Calu3 (cell line): ENCODE measurements at places on chromosomes 11 and 22. TPM values are rescaled to one million over a fixed set of nuclear protein-coding genes. Genes with fewer than 3 reads are reported as not detected.

DNA sequence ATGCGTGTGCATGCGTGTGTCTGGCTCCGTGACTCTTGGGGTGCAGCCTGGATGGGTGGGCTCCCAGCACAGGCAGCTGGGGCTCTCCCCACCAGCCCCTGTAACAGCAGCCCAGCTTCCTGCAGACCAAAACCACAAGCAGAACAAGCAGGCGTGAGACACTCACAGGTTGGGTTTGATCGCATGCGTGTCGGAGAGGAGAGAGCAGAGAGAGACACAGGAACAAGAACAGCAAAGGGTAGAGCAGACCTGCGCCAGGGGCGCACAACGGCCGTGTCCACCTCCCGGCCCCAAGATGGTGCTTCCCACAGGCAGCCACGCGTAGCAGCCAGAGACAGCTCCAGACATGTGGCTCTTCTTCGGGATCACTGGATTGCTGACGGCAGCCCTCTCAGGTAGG is at the start of gene CD6:
Gene CD6, plus strand, starts transcription at position 161 of the 400 bp plus-strand sequence. Its CDS starts 186 bp downstream, at position 347.
- no peak for DNase-seq

GRCh38 chr11:15707971-15708370 is 593.2 kb downstream of the INSC start:
- DNase-seq: peak; percentile 50

- DNase-seq: no peak
Observed at GRCh38 chr22:36301851-36302250, 48.9 kb downstream of the APOL1 start.

- no peak for DNase-seq
Observed at GRCh38 chr11:86442827-86443226, 68.1 kb downstream of the CCDC81 start.

DNA sequence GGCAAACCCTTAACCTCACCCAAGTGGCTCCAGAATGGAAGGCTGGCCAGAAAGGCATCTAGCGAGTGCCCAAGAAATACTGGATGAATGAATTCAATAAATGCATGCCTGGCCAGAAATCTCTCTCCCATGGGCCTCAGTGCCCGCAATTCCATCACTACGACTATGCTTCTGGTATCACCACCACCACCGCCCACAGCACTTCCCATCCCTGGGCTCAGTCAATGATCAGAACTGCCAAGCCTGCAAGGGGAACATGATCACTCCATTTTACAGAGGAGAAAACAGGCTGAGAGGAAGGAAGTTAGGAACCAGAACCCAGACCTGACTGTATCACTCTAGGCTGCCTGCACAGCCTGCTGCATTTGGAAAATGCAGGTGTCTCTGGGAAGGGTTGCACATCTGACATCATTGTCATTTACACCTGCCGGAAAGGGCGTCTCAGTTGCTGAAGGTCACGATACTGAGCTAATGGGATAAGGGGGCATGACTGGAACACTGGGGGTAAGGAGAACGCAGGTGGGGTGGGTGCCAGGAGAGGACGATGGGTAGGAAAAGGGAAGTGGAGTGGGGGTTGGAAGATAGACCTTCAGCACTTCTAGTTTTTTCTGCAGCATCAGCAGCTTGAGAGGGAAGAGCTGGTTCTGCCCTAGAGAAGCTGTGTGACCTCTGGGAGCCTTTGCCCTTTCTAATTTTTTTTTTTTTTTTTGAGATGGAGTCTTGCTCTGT is 3.2 kb downstream of the GPR152 start:
- DNase-seq: no peak

DNA sequence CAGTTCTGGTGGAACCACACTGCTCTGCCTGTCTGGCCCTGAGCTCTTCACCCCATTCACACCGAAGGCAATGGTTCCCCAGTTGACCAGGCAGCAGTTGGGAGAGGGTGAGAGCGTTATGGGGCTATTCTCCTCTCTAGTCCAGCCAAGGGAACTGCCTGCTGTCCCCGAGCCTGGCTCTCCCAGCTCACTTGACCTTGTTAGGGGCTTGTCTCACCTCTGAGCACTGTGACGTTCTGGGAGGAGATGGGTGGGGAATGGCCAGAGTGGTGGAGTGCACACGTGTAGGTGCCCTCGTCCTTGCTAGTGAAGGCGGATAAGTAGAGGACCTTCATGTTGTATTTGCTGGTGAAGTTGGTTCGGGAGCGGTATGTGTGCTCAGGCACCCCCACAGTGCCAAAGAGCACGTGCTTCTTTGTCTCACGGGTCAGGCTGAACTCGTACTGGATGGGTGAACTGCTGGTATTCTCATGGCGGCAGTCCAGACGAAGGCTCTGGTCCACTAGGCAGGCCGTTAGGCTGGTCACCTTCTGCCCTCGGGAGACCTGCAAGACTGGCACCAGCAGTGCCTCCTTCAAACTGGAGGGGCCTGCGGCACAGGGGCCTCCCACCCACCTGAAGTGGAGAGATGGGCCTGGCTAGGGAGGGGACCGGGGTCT is 3.0 kb downstream of the THY1 start:
- no peak for DNase-seq

DNA sequence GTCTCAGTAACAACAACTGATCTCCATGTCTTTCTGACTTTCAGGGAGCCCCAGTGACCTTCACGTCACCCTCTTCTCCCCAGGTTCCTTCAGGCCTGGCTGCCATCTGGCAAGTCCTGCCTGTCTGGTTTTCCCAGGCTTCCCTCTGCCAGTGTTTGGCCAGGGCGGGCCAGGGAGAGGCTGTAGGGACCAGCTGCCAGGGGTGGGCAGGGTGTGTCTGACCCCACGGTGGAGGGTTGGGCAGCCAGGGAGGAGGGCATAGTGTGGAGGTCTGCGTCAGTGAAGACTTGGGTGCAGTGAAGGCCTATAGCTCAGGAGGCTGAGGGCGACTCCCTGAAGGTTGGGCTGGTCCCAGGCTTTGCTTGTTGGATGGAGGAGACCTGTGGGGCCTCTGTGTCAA is 11.9 kb upstream of the MRGPRX2 start:
- DNase-seq: peak; percentile 25

- DNase-seq: no peak
Observed at GRCh38 chr22:27407369-27407985, 394.1 kb downstream of the MN1 start.

DNA sequence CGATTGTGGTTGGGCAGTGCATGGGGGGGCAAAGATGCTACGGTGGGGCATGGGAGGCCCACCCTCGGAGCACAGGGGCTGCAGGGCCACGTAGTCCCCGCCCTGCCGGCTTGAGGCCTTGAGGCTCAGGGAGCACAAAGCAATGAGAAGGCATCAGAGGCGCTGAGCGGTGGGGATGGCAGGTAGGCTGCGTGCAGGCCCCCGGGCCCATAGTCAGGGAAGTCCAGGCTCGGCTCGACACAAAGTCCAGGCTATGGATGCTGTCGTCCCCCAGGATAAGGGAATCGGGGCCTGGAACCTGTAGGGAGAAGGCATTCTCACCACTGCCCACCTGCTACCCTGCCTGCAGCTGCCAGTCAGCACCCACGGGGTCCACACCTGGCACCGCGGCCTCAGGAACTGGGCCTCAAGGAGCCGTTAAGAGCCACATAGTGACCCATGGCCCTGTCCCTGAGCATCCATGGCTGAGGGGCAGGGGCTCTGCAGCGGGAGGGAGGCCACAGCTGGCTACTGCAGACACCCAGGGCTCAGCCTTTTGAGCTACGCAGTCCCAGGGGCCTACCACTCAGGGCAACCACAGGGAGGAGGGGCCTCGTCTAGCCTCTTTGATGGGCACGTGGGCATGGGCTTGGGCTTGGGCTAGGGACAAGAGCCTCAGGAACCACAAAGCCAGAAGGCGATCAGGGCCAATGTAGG is 179.7 kb downstream of the IGLL1 start:
- DNase-seq: no peak

GRCh38 chr22:48926643-48927042 is 901.0 kb downstream of the BRD1 start:
- no peak for DNase-seq

DNA sequence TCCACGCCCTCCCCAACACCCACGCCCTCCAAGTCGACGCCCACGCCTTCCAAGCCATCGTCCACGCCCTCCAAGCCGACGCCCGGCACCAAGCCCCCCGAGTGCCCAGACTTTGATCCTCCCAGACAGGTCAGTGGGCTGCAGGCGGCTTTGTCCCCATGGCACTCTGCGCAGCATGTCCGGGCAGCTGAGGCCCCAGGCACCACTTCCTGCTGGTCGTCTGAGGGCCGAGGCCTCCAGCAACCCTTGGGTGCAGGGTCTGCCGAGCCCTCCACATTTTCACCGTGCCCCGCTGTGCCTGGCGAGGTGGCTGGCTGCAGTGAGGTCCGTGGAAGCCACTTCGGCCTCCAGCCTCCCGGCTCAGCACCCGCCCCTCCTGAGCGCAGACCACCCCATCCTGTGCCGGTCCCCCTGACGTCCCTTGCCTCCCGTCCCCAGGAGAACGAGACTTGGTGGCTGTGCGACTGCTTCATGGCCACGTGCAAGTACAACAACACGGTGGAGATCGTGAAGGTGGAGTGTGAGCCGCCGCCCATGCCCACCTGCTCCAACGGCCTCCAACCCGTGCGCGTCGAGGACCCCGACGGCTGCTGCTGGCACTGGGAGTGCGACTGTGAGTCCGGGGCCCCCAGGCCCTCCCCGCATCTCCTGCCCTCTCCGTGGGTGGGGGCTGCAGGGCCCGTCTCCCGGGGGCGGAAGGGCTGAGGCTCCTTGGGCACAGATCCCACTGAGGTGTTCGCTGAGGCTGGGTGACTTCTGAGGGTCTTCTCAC is 26.8 kb downstream of the MUC2 start:
- no peak for DNase-seq

- no peak for DNase-seq
Observed at GRCh38 chr11:75320046-75320618, 31.3 kb downstream of the ARRB1 start.

GRCh38 chr11:122209619-122210366 is 93.8 kb upstream of the BLID start:
- no peak for DNase-seq

- DNase-seq: no peak
Observed at GRCh38 chr11:23284631-23285030, 424.4 kb upstream of the CCDC179 start.

GRCh38 chr11:122068141-122068540 is 47.9 kb downstream of the BLID start:
- no peak for DNase-seq

DNA sequence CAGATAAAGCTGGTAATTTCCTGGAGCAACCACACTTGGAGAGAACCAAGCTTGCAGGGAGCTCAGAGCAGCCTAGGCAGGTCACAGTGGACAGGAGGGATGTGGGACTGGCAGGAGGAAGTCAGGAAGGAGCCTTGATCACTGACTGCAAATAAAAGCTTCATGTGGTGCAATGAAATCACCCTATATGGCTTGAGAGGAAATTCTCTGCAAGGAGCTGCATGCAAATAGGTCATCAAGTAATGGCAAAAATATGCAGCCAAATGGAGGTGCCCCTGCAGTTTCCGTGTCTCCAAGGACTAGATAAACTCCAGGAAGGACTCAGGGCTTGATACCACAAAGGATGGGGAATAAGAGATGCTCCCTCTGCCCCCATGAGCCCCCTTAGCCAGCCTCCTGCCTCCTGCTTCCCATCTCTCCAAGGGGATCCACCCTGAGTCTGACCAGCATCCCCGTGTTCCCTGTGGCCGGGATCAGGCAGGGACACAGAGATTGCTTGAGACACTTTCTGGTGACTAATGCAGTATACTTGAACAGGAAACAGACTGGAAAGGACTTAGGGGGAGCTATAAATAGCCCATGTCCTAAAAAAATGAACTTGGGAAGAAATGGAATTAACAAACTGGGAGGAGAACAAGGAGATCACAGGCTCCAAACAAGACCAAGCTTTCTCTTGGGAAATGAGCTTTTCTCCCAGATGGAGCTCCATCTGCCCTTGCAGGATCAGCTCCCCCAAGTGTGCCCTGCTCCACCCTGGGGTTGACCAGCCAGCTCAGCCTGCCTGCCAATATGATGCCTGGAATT is 23.9 kb upstream of the MICAL2 start:
- peak; percentile 71 for DNase-seq

DNA sequence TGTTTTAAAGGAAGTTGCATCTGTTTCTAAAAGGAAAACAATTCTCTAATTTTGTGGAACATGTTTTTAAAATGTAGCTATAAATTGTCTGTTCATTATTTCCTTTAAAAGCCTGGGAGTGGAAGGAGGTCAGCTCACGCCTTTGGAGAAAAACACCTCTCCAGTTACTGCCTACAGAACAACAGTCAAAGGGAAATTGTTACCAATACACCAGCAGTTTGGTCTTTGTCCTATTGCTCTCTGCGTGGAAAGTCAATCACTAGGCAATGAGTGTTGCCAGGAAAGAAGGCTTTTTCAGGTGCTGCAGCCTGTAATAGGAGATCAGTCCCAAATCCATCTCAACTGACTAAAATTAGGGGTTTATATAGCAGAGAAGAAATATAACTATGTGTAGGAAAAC is 22.2 kb downstream of the SVIP start:
- no peak for DNase-seq

DNA sequence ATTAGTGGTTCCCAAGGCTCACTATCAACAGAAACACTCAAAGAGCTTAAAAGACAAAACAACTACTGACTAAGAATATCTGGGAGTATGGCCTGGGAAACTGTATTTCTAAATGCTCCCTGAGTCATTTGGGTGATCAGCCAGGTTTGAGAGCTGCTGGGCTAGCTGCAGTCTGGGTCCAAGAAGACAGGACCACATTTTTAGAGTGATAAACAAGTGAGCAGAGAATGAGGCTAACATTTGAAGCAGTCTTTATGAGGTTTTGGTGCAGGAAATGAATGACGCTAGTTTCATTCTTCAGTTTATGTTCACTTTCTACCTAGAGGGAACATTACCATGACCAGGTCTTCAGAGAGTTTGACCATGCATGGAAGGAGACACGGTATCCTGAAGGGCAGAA is 97.7 kb downstream of the TEAD1 start:
- DNase-seq: no peak

DNA sequence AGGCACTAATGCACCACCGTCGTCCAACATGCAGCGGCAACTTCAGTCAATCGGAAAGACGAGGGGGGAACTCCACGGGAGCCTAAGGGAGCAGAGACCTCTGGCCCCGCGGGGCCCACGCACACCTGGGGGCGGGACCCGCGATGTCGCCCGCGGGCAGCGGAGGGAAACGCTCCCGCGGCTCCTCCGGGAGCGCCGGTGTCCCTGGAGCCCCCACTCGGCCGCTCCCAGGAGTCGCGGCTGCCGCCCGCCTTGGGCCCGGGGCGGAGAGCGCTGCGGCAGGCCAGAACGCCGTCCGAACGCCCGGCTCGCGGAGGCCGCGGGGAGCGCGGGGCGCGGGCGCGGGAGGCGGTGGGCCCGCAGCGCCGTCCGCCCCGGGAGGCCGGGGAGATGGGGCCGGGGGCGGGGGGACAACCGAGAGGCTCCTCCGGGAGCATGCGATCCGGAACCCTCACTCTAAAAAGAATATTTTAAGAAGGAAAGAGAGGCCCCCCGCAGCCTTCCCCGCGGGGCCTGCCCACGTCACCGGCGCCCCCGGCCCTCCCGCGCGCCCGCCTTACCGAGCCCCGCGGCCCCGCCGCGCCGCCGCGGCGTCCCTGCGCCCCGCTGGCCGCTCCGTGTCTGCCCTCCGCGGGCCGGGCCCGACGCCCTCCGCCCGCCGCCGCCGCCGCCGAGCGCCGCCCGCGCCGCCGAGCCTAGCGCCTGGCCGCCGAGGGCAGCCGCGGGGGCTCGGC is 86.6 kb upstream of the ARHGAP32 start:
- peak; percentile 30 for DNase-seq

Gene GNAZ
- 6.0 and 7.3 TPM in 2 replicates for total RNA-seq

Gene RPS25
- 471 and 510 TPM in 2 replicates for total RNA-seq

Gene APLNR
- total RNA-seq: not detected in 2 replicates

Gene SLC29A2
- total RNA-seq: 37.7 and 40.4 TPM in 2 replicates

Gene PDHX
- total RNA-seq: 47.6 and 55.9 TPM in 2 replicates

Gene NTM
- total RNA-seq: not detected in 2 replicates

Gene OR10A2
- total RNA-seq: not detected in 2 replicates

Gene CELF1
- 150 and 157 TPM in 2 replicates for total RNA-seq
